Stomach (tissue), 19 donors: ENCODE measurements at places on chromosomes 7 and 10.
A peak's percentile ranks its signal among the peaks of the same experiment; 100 is the strongest.

- no peak for DNase-seq
These were observed 16.5 kb upstream of the UBE2D1 start for GRCh38 chr10:58318346-58318745.

- peak; percentile 97 for DNase-seq
These were observed at the start of gene BRI3 for GRCh38 chr7:98280791-98281756. BRI3 (plus strand) TSS chr7:98281686; CDS start chr7:98281796, 110 bp downstream.

- DNase-seq: no peak
These were observed 39.6 kb upstream of the ELMO1 start for GRCh38 chr7:37488163-37488764.

- DNase-seq: peak; percentile 57
These were observed 1.9 kb downstream of the BNIP3 start for GRCh38 chr10:131979821-131980270.

GRCh38 chr7:99325001-99325493, 651 bp upstream of the ARPC1A start:
- DNase-seq: no peak

- peak; percentile 76 for DNase-seq
These were observed 30.0 kb downstream of the TACC2 start for GRCh38 chr10:122018951-122019413.

DNA sequence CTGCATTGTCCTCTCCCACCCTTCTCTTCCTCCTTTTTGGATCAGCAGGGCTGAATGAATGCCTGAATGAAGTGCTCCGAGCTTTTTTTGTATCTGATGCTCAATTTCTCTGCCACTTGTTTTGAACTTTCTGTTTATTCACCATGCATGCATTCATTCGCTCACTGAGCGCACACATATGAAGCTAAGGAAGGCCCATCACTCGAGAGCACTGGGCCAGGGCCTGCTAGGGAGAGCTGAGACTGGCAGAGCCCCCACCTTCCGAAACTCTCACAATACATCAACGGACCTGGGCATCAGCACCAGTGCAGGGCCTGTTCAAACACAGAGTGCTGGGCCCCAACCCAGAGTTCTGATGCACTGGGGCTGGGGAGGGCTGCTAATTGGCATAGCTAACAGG, 45.7 kb downstream of the RPS24 start:
- DNase-seq: no peak

GRCh38 chr7:157797361-157797760, 460.6 kb downstream of the DNAJB6 start:
- no peak for DNase-seq

- no peak for DNase-seq
These were observed 33.7 kb upstream of the CXCL12 start for GRCh38 chr10:44418637-44419036.

DNA sequence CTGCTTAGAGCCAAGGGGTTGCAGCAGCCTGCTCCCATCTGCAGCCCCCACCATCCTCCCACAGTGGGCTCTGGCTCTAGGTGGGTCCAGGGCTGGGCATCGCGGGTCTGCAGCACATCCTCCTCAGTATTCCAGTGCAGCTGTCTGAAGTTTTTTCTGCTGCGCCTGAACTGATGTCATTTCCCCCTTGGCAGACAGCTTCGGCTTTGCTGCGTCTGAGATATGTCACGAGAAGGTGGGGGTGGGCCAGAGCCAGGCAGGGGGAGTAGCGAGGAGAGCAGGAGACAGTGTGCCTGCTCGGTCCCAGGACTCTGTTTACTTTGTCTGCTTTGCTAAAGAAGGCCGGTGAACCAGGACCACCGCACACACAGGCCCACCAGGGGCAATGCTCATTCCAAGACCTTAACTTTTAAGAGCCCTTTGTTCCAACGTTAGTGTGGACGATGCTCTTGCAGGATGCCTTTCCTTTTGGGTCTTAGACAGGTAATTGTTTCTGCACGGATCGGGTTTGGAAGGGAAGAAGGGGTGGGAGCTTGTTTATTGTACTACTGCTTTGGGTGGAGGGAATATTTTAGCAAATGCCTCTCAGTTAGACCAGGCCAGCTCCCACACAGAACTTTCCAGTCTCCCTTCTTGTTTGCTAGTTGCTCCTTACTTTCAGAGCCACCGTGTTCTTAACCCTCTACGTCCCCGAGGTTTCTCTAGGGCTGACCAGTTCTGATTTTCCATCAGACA, 32.4 kb downstream of the WBP1L start:
- DNase-seq: peak; percentile 94

DNA sequence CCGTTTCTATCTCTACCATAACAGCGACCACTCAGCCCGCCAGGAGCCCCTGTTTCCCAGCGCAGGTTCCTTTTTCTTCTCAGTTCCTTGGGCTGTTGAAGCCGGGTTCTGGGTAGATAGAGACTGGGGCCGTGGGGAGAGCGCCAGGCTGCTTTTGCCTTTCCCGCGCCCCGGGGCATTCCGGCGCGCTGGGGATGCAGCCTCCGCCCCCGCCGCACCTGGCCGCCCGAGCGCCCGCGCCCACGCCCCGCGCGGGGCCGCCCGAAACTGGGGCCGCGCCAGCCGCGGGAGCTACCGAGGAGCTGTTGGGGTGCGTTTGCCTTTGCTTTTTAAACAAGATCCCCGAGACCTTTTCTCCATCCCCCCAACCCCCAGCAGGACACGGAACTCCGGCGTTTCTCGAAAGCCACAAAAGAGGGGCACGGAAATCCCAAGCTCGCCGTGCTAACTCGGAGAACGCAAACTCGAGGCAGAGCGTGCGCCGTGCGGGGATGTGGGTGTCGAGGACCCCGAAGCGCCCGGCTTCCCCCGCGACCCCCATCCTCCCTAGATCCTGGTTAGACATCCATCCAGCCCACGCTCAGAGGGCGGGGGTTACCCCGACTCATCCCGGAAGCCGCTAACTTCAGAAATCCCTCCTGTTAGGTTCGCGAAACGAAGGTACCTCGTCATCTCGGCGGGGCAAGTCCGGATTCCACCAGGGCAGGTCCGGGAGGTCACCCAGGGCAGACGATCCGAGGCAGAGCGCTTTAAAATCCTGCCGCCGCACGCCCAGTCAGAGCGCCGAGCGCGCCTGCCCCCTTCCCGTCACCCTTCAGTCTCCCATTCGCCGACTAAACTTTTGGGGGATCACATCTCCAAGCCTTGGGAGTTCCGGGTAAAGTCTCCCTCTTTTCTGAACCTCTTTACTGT, 1.0 kb downstream of the GRM8 start:
- DNase-seq: peak; percentile 39
